ENCODE measurements at places on chromosomes 2 and 18.

DNA sequence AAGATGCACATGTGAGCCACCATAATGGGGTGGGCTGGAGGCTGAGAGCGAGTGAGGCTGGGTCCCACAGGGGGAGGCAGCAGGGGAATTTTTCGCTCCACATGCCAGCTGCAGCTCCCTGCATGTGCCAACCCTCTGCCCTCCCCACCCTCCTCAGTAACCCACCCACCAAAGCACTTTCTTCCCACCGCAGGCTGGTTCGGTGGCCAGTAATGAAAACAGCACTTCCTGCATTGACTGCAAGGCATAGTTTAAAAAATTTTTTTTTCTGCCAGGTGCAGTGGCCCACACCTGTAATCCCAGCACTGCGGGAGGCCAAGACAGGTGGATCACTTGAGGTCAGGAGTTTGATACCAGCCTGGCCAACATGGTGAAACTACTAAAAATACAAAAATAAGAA is 147.5 kb upstream of the TTC39C start:
- no peak for DNase-seq

- no peak for DNase-seq
Observed at GRCh38 chr2:176099159-176099727, 352 bp upstream of the HOXD12 start.

DNA sequence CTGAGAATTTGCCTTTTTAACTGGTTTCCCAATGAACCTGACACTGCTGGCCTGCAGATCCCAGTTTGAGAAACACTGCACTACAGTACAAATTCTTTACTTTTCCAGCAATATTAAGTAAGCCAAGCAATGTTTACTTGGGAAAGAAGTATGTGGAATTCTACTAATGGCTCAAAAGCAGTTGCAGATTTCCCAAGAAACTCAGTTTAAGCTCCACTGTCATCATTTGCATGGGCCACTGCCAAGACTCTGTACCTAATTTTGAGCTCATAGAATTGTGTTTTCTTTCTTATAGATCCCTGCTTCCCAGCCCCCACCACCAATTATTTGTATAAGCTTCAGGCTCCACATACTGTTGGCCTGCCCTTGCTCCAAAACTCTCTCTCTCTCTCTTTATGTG is 676.1 kb downstream of the RNF144A start:
- no peak for DNase-seq

GRCh38 chr2:44398243-44398897 is 36.6 kb downstream of the CAMKMT start:
- DNase-seq = no peak

DNA sequence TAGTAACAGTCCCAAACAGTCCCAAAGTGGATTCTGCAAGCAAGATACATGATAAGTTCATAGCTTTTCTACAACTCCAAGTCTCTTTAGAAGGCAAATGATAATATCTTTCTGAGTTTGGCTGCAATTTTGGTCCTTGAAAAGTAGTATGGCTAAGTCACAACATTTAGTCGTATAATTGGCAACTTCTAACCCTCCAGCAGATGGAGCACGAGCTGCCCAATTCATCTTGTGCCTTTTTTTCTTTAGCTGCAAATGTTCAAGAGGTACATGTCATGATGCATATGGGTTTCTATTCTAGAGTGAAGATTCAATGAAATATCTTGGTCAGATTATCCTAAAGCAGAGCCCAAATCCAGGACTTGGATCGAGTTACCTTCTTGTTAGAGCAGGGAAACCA is 127.0 kb upstream of the KLHL14 start:
- DNase-seq = no peak

GRCh38 chr2:36611316-36611990 is 13.5 kb upstream of the FEZ2 start:
- no peak for DNase-seq

- no peak for DNase-seq
Observed at GRCh38 chr2:62404913-62405312, 101.1 kb downstream of the TMEM17 start.

DNA sequence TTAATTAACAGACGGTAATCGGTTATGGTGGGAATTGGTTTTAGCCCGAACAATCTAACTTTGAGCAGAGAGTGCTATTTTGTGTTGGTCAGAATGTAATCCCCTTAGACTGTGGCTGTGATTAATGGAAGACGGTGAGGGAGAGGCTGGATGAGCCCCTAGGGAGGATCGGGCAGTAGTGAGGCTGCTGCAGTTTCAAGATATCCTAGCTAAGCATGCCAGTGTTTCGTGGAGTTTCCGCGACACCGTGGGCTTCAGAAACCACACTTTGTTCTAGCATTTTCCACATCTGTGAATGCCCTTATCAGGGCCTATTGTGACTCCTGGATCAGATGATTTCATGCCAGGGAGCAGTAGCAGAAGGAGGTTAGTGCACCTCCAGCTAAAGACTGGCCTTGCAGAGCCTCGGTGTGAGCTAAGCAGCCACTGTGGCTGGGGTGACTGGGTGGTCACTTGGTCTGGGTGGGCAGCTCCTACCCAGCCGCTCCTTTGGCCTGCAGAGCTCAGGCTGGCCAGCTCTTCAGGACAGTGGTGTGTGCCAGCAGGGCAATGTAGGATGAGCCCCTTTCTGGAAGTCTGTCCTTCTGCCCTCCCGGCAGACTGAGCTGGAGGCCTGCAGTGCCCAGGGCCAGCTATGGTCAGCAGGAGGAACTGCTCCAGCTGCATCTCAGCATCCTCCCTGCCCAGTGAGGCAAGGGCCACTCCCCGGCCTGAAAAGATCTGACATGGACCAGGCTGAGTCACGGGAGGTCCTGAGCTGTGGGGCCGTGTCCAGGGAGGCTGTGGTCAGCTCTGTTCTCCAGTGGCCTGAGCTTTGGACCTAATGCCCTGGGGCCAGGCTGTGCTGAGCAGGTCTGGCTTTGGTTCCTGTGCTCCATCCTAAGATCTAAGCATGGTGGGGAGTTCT is 142.6 kb upstream of the GPC1 start:
- no peak for DNase-seq

DNA sequence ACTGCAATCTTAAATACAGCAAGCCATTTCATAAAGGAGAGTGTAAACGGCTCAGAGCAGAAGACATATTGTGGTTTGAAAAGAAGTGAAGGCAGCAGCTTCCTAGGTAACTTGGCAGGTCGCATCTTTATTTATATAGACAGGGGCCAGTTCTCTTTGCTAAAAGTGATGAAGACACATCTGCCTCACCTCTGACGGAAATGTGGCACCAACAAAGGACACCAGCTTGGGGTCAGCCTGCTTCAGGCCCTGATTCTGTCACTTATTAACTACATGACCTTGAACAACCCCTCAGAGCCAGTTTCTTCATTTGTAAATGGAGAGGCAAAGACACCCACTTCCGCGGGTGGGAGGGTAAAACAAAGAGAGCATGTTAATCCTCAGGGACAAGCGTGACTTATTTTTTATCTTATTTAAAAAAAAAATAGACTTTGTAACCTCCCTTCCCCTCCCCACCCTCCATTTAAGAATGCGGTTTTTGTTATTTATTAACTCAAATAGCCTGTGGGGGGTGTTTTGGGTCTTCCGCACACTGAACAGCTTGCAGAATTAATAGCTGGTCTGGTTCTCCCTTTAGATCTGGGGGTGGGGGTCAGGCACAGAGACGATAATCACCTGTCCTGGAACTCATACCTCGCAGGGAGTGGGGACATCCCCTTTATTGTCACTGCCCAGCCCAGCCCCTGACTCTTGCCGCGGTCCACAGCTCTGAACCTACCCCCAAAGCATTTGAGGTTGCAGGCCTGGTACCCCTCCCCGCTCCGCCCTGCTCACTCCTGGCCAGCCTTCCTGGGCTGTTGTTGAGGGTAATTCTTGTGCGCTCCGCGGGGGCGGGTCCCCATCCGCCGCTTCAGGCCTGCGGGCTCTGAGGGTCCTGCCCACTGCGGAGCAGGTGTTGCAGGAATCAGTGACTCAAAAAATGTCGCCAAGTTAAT is 64.2 kb upstream of the TMEM17 start:
- no peak for DNase-seq

- no peak for DNase-seq
Observed at GRCh38 chr18:50460716-50461115, 85.9 kb downstream of the SKA1 start.

DNA sequence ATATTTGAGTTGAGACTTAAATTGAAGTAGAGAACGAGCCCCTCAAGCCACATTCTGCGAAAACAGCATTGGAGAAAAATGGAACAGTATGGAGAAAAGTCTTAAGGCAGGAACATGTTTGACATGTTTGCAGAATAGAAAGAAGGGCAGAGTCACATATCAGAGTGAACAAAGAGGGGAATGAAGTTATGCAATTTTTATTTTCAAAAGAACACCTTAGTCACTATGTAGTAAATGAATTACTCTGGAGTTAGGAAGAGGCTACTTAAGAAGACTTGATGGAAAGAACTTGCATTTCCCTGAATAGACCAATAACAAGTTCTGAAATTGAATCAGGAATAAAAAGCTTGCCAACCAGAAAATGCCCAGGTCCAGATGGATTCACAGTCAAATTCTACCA is 391.4 kb upstream of the CDH19 start:
- DNase-seq = no peak

DNA sequence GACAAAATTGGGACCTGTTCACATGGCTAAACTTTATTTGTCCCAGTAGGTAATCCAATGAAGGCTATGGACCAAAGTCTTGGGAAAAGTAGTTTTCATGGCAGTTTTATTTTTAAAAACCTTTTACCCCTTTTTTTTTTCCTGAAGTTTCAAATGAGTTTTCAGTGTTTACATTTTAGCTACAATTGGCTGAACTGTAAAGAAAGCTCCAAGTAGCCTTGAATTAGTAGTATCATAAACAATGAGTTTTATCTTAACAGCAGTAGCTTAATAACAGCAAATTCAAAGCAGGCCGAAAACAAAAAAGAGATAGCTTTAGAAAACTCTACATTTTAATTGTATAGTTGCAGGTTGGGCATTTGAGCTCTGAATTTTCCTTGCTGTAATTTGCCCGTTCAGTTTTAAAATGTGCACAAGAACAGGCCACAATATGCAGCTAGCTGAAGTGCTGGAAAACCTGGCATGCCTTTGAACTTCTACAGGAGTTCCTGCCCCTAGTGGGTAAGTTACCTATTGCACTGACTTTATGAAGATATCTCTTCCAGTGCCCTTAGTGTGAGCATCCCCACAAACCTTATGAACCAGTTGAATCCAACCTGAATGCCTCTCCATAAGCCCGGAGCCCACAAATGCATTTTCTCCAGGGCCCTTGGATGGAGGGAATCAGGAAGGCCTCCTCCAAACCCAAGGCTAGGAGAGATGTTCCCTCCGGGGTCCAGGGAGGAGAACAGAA is 106.7 kb downstream of the XRCC5 start:
- no peak for DNase-seq

GRCh38 chr2:26562811-26563645 is 78.1 kb downstream of the CIB4 start:
- no peak for DNase-seq

- DNase-seq = no peak
Observed at GRCh38 chr2:39497082-39497801, 60.2 kb upstream of the MAP4K3 start.

DNA sequence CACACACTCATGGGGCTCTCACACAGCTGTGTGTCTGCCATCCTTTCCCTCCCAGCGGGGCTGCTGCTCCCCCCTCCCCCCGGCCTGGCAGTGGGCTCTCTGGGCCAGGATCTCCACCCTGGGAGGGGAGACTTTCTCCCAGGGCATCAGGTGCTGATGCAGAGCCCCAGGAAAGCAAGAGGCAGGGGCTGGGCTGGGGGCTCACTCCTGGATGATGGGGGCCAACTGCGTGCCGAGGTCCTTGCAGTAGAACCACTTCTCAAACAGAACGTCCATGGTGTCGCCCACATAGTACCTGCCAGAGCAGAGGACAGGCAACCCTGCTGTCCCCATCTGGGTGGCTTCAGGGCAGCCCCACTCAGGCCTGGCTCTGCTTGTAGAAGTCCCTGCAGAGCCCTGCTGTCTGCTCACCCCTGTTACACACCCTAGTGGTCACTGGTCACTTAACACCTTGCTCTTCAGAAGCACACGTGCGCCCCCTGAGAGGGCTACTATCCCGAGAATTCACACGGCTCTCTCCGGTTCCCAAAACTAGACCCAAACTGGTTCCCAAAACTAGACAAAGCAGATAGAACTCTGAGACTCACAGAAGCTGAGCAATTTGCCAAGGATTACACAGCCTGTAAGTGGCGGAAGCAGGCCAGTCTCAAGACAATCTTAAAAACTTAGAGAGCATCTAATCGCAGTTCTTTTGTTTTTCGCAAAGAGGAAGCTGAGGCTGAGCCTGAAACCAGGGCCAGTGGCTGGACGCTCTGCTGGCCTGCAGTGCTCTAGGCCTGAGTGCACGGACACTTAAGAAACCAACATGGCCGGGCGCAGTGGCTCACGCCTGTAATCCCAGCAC is 6.6 kb upstream of the OXER1 start:
- no peak for DNase-seq

GRCh38 chr18:40473221-40474029 is 1481.6 kb upstream of the PIK3C3 start:
- no peak for DNase-seq

DNA sequence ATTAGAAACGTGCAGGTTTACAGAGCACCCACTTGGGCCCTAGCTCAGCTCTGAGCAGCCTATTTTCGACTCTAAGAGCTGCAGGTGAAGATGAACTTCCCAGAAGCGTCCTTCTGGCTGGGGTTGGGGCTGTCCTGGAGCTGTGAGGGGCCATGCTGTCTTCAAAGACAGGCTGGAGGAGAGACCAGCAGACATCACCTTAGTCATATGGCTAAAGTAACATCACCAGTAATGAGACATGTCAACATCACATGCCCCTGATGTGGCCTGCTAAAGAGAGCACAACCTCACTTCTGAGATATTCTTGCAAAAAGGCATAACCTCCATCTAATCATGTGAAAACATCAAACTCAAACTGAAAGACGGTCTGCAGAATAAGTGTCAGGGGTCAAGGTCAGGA is 87.2 kb upstream of the ZNF532 start:
- DNase-seq = no peak

DNA sequence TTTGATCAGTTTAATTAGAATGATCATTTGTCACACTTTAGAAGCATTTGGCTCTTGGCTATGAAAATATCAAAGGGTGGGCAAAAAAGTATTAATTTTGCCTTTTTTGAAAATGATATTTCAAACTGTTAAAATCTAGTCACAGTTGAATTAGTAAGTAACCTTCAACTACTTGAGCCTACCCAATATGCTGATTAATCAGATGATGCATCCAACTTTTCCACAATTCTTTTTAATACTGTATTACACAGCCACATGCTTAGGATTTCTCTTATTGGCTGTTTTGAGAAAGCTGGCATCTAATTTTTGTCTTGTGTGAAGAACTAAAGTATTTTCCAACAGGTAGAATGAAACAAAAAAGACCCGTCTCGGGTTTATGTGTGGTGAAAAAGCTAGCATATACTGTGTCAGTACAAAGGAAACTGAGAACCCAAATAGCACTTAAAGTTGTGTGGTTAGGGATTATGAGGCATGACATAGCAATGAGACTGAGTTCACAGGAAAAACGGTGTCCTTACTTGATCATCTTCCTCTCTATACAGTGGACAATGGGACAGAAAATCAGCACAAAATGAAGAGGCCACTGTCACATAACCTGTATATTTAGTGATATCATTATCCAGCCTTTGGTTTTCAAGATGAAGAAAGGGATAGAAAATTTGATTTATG is 11.7 kb downstream of the OSBPL6 start:
- no peak for DNase-seq
